ENCODE measurements at places on chromosomes 3 and 15. TPM values are rescaled to one million over a fixed set of nuclear protein-coding genes. Genes with fewer than 3 reads are reported as not detected.

- peak; percentile 91 for DNase-seq
These were observed 7.2 kb downstream of the GLDN start for GRCh38 chr15:51348688-51349087.

- no peak for DNase-seq
These were observed 7.3 kb downstream of the SST start for GRCh38 chr3:187662848-187663409.

GRCh38 chr15:88142121-88142520 is 114.4 kb downstream of the NTRK3 start:
- DNase-seq: no peak

- DNase-seq: no peak
These were observed 63.3 kb downstream of the AQP9 start for GRCh38 chr15:58201516-58201915.

GRCh38 chr3:47283591-47284364 is 1.0 kb downstream of the KLHL18 start:
- no peak for DNase-seq

GRCh38 chr15:91535856-91536500 is 317.5 kb upstream of the SLCO3A1 start:
- peak; percentile 72 for DNase-seq

The HCLS1 gene
- total RNA-seq: 0.13 TPM

GRCh38 chr15:96264351-96264798 is 66.1 kb upstream of the NR2F2 start:
- no peak for DNase-seq

GRCh38 chr3:172099495-172099808 is 60.1 kb downstream of the FNDC3B start:
- no peak for DNase-seq

The NGLY1 gene
- total RNA-seq: 42.7 TPM

DNA sequence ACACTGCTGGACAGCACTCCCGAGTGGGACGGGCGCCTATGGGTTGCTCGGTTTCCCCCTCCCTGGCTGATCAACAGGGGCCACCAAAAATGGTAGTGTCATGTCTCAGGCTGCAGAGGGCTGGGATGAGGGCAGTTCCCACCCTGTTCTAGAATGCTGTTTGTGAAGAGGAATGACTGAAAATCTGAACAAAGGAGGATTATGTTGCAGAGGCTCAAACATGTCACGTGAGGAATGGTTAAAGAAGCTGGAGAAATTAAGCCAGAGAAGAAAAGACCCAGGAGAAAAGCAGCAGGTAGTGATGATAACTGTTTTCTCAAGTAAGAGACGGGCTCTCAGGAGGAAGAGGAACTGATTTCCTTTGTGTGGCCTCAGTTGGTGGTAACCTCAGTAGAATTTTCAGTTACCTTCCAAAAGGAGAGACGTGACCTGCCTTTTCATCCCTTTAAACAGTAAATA is 10.4 kb downstream of the SPG21 start:
- peak; percentile 60 for DNase-seq

Data from SK-MEL-5 (cell line).